ENCODE measurements at places on chromosomes 2 and 18. TPM values are rescaled to one million over a fixed set of nuclear protein-coding genes. Genes with fewer than 3 reads are reported as not detected.

DNA sequence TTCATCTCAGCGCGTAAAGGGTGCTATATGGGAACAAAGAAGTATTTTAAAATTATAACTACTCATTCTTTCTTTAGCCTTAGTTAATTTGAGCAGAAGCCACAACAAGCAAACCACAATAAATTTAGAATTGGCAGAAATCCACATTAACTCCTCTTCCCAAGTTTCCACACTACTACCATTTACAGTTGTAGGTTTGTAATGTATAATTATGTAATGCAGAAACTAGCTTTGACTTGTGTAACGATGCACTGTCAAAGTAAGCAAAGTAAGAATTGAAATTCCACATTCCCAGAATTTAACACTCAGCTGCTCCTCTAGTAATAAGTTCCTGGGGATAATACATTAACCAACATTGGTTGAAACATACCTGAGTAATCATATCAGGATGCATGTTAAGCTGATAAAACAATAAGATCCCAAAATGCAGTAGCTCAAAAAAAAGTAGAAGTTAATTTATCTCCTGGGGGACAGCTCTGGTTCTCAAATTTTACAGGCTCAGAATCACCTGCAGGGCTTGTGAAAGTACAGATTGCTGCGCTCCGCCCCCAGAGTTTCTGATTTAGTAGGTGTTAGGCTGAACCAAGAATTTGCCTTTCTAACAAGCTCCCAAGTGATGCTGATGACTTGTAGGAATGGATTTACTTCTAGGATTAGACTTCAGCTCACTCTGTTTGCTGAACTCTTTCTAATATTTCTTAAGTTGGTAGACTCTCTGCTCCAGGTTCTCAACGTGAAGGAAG lies 9.9 kb downstream of the GRP start:
- H3K27ac ChIP-seq, result no peak overlapping the region
- DNase-seq, result no peak
- no peaks in the 10 kb centered on the region for H3K36me3 ChIP-seq

- H3K4me1 ChIP-seq, result peaks cover 22% of the 10 kb centered on the region
- H3K36me3 ChIP-seq, result peaks cover 12% of the 10 kb centered on the region
- H3K27me3 ChIP-seq, result no peaks in the 10 kb centered on the region
- H3K4me3 ChIP-seq, result peak overlapping the region; percentile 14
- DNase-seq, result no peak
- no peak overlapping the region for H3K27ac ChIP-seq
These were observed 85.3 kb downstream of the LRRFIP1 start for GRCh38 chr2:237712477-237713377.

The LHCGR gene
- total RNA-seq, result not detected

The ABHD1 gene
- 0.77 TPM for total RNA-seq

DNA sequence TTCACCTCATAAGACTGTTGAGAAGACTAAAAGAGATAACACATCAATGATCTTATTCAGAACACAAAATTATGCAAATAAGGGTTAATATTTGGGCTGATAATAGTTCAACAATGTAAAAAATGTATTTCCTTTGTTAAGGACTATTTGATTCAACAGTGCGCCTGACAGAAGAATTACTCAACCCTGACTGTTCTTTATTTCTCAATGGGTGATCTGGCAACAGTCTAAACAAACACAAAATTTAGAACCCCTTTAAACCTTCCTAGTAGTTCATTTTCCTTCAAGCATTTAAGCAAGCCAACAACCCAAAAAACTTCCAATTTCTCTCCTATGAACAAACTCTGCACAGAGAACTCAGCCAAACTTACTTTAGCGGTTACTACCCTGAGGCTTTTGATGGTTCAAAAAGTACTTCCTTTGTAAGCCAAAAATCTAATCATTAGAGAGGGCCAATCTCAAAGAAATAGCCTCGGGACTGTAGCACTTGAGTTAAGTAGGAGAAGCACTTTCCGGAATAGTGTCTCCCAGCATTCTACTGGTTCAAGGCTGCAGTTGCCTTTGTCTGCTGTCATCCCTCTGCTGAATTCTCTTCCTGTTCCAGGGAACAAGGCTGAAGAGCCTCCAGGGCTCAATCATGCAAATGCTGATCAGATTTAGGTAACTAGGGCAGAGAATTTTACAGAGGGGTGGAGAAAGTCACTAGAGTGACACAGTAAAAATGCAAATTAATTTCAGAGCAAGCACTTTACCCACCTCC lies 40.9 kb upstream of the MAPK4 start:
- DNase-seq, result no peak
- H3K4me3 ChIP-seq, result no peak overlapping the region
- H3K27ac ChIP-seq, result no peak overlapping the region

DNA sequence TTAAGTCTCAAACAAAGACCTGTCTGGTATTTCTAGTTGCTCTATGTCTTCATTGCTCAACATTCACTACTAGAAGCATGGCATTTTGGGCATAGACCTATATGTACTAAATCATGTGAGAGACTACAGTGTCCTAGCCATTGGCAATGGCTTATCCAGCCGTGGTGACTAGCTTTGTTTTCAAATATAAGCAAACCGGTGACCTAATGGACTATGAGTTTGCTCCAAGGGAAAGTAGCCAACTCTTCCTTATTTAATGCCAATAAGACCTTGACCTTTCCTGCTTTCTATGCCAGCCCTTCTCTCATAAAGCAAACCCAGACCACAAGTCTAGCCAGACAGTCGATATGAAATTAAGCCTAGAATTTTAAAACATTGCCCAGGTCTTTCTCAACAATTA lies 113.7 kb upstream of the CREB1 start:
- no peak overlapping the region for H3K27ac ChIP-seq
- DNase-seq, result no peak
- no peak overlapping the region for H3K4me3 ChIP-seq

The SP9 gene
- not detected for total RNA-seq

The SERPINB11 gene
- not detected for total RNA-seq

The MTERF4 gene
- total RNA-seq, result 88.9 TPM

- DNase-seq, result no peak
- H3K36me3 ChIP-seq, result peaks cover 10% of the 10 kb centered on the region
- peaks cover 50% of the 10 kb centered on the region for H3K4me1 ChIP-seq
- peak overlapping the region; percentile 29 for H3K4me3 ChIP-seq
- H3K27me3 ChIP-seq, result peaks cover 3% of the 10 kb centered on the region
- H3K27ac ChIP-seq, result no peak overlapping the region
These were observed 28.6 kb downstream of the SNTG2 start for GRCh38 chr2:979069-979928.

GRCh38 chr2:164890544-164890943 lies 48.9 kb upstream of the COBLL1 start:
- no peak for DNase-seq
- no peaks in the 10 kb centered on the region for H3K36me3 ChIP-seq
- H3K4me3 ChIP-seq, result no peak overlapping the region
- H3K27ac ChIP-seq, result no peak overlapping the region
- H3K27me3 ChIP-seq, result peaks cover 7% of the 10 kb centered on the region
- no peaks in the 10 kb centered on the region for H3K4me1 ChIP-seq

The MAB21L4 gene
- total RNA-seq, result not detected

The CRYBA2 gene
- total RNA-seq, result not detected

The IL37 gene
- not detected for total RNA-seq

The INO80C gene
- 17.3 TPM for total RNA-seq

The HOXD13 gene
- not detected for total RNA-seq

The CYP27A1 gene
- total RNA-seq, result 4.7 TPM

- no peak overlapping the region for H3K27ac ChIP-seq
- no peak for DNase-seq
- H3K4me3 ChIP-seq, result no peak overlapping the region
- H3K36me3 ChIP-seq, result no peaks in the 10 kb centered on the region
- H3K27me3 ChIP-seq, result no peaks in the 10 kb centered on the region
- H3K4me1 ChIP-seq, result no peaks in the 10 kb centered on the region
These were observed 260.9 kb downstream of the ZNF804A start for GRCh38 chr2:184859187-184859586.

DNA sequence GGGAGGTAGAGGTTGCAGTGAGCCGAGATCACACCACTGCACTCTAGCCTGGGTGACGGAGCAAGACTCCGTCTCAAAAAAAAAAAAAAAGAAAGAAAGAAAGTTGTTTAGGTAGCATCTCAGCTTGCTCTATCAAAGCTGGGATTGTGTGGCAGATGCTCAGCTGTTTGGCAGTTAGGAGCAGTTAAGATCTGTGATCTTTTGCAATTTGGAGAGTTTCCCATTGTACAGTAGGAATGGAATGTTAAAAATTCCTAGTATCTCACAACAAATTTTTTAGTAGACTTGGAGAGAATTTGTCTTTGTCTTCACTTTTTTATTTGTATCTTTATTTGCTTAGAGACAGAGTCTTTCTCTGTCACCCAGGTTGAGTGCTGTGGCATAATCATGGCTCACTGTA lies 122.9 kb upstream of the UNC80 start:
- H3K27me3 ChIP-seq, result no peaks in the 10 kb centered on the region
- no peak for DNase-seq
- H3K27ac ChIP-seq, result no peak overlapping the region

The PLGLB2 gene
- total RNA-seq, result 1.6 TPM

The ALPG gene
- total RNA-seq, result not detected

All from activated naive CD8-positive, alpha-beta T cell treated with anti-CD3 and anti-CD28 coated beads, Interleukin-2, amount 10 ng/mL, durations not matched to agents 7 days and 5 days (primary cell).